ENCODE measurements at places on chromosomes 3 and 15.

- DNase-seq, result no peak
Measured at GRCh38 chr15:33975022-33975565, 6.8 kb downstream of the CHRM5 start.

DNA sequence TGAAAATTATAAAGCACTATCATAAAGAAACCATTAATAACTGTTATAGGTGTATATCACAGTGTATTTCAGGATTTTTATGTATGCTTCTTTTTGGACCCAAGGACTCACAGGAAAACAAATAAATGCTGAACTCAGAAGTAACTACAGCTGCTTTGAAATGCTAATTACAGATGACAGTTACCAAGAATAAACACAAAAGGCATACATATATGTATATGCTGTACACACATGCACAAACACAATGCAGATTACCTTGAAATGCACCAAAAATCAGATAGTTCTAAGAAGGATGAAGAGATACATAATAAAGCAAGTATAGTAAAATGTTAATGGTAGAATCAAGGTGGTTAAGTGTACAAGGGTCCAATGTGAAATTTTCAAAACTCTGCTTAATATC, 52.2 kb downstream of the ZNF280D start:
- no peak for DNase-seq

GRCh38 chr15:48205981-48206380, at the start of gene SLC12A1:
TSS of gene SLC12A1 (plus strand) at chr15:48206302. CDS start at chr15:48207720, 1,418 bp downstream.
- DNase-seq, result no peak

- no peak for DNase-seq
Measured at GRCh38 chr3:61964566-61964965, 403.2 kb downstream of the PTPRG start.

DNA sequence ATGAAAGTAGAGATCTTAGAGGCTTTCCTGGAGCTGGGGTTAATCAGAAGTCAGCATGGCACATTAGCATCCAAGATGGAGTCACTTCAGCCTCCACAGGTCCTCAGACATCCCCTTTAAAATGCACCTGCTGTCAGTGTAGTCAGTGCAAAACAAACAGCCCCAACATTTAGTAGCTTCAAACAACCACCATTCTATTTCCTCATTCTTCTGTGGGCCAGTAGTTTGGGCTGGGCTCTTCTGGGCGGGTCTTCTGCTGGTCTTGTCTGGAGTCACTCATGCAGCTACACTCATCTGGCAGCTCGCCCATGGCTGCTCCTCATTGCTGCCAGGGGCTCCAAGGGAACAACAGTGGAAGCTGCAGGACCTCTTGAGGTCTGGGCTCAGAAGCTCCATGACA, 99.9 kb downstream of the TLE3 start:
- no peak for DNase-seq

DNA sequence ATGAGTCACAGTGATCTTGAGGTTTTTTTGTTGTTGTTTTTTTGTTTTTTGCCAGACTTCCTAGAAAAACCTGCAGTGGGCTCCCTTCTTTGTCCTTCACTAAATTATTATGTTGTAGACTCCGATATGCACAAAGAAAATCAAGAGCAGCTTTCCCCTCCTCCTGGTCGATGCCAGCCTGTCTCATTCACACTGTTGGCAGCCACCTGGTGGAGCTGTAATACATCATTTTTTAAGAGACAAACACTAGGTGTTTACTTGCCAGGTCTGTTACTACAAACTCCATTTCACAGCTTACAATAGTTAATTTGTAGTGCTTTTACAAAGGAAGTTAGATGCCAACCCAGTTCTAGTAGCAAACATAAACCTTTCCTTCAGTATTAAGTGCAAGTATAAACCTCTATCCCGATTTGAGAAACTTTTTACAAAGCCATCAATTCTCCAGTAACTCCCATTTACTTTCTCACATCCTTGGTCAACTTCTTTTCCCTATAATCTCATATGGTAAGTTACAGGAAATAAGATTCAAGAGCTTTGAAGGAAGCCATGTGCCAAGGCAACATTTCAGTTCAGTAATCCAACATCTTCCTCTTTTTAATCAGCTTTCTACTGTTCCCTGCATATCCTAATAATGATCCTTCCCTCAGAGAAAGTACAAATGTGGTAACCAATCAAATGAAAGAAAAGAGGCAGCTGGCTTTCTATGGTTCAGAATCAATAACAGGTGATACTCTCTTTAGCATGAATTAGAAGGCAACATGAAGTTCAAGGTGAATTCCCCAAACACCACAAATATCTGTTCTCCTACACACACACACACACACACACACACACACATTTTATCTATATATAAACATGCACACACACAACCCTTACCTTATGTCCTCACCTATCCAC, 14.0 kb downstream of the AAGAB start:
- DNase-seq, result no peak

DNA sequence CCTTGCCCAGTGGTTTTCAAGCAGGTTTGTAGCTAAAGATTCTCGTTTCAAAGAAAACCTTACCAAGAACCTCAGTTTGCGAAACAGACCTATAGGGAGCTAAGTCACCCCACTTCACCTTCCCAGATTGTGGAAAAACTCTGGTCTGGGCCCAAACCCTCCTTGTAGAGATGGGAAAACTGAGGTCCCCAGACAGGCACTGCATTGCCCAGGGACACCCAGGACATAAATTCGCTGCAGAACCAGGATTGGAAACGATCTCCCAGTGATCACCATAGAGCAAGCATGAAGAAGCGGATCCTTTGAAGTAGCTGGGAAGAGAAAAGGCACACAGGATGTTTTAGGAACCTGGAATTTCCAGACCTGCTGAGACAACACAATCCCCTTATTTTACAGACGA, 85.6 kb upstream of the PIAS1 start:
- DNase-seq, result no peak

DNA sequence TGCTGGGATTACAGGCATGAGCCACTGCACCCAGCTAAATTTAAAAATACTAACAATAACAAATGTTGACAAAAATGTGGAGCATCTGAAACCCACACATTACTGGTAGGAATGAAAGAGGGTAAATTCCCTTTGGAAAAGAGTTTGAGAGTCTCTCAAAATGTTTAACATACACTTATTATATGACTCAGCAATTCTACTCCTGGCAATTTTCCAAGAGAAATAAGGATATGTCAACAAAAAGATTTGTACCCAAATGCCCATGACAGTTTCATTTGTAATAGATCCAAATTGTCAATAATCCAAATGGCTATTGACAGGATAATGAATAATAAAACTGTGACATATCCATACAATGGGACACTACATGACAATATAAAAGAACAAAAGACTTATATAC, 9.0 kb downstream of the HCLS1 start:
- DNase-seq, result no peak

GRCh38 chr3:52787246-52787645, 7.3 kb upstream of the ITIH3 start:
- DNase-seq, result no peak

- no peak for DNase-seq
Measured at GRCh38 chr3:195011231-195011834, 259.6 kb downstream of the XXYLT1 start.

DNA sequence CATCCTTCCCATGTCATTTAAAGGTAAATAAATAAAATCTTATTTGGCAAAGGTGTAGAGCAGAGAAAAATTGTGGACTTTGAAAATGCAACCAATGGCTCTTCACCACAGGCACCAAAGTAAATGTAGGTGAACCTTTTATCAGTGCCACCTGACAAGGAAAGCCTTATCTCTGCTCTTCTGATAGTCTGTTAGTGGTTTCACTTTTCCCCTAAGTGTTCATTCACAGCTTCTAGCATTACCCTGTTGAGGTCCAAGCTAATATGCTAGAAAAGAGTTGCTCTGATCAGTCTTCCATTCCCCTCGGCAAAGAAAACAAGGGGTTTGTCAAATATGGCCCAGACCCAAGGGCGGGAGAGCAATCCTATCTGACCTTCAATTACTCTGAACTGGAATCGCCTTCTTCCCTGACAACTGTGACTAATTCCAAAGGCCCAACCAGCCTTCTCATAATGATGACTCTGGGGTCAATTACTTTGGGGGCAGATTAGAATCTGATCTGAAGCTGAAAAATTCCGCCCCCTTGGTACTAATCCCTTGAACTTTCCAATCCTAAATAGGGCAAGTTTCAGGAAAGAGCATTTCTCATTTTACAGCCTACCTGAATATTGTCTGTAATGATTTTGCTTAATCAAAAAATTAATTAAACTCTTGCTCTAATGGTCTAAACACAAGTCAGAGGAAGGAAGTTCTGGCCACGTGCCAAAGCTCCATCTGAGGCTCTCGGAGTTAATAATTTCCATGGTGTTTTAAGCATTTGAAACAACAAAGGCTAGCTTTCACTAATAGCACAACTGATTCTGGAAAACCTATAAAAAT, 52.4 kb downstream of the SETMAR start:
- DNase-seq, result no peak

GRCh38 chr3:78183906-78184599, 1144.2 kb downstream of the ROBO2 start:
- DNase-seq, result no peak

GRCh38 chr3:168459226-168459784, 363.6 kb upstream of the GOLIM4 start:
- no peak for DNase-seq

DNA sequence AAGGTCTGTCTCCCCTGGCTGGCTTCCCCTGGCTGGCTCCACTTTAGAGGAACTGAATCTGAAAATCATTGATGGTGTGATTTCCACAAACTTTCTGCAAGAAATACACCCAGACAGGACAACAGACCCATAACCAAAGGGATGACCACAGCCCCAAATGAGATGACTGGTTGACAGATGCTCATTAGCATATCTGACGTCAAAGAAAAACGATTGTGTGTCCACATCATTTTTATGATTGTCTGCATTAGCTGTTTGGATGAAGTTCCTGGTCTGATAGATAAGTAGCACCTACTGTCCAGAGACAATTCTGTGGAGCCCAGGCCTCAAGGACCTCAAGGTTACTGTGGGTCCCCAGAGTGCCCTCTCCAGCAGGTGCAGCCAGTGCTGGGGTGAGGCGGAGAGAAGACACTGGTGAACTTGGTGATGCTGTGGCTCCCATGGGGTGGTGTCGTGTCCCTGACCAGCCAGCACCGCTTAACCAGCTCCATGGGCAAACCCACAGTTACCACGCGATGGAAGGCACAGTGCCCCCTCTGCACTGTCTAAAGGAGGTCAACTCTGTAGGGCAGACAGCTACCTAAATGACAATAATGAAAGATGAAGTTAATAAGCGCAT, 127.4 kb downstream of the NSMCE3 start:
- DNase-seq, result no peak

DNA sequence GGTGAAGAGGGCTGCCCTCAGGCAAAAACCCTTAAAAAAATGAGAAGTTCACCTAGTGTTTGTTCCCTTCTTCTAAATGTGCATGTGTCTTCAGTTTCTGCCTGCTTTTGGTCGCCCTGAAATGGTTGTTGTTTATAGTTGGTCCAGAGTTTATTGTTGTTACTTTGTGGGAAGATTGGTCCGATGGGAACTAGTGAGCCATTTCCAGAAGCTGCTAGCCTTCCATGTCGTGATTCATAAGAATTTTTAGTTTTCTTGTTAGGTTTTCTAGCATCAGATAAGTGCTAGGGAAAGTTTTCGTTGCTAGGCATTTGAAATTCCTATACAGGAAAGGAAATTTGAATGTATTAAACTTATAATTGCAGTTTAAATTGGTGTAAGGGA, 33.7 kb downstream of the IFT122 start:
- DNase-seq, result no peak

All from activated naive CD4-positive, alpha-beta T cell (primary cell).